ENCODE measurements at places on chromosomes 16 and 17. TPM values are rescaled to one million over a fixed set of nuclear protein-coding genes. Genes with fewer than 3 reads are reported as not detected.

CTRB1 gene
- total RNA-seq: not detected

SLC38A8 gene
- not detected for total RNA-seq

HBQ1 gene
- total RNA-seq: 0.34 TPM

PRSS53 gene
- total RNA-seq: 2.0 TPM

SOX9 gene
- 0.17 TPM for total RNA-seq

CBFA2T3 gene
- total RNA-seq: 0.14 TPM

BRICD5 gene
- 4.4 TPM for total RNA-seq

SULT1A1 gene
- 1.2 TPM for total RNA-seq

SLC5A11 gene
- 0.17 TPM for total RNA-seq
